ENCODE measurements at places on chromosomes 2 and 18.

DNA sequence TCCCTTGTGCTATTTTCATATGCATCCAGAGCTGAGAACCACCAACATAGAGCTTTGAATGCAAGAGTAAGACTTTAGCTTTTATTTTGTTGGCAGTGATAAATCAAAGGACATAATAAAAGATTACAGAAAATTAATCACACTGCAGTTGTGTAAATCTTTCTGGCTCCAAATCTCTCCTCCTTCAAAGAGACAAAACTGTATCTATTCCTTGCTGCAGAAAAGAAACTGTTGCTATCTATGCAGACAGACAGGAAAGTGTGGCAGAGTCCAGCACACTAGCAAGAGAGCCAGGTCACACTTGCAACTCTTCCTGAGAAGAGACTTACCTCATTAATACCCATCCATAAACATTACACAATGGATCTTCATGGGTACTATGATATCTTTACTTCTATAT is 57.5 kb downstream of the DTNB start:
- no peak for DNase-seq

DNA sequence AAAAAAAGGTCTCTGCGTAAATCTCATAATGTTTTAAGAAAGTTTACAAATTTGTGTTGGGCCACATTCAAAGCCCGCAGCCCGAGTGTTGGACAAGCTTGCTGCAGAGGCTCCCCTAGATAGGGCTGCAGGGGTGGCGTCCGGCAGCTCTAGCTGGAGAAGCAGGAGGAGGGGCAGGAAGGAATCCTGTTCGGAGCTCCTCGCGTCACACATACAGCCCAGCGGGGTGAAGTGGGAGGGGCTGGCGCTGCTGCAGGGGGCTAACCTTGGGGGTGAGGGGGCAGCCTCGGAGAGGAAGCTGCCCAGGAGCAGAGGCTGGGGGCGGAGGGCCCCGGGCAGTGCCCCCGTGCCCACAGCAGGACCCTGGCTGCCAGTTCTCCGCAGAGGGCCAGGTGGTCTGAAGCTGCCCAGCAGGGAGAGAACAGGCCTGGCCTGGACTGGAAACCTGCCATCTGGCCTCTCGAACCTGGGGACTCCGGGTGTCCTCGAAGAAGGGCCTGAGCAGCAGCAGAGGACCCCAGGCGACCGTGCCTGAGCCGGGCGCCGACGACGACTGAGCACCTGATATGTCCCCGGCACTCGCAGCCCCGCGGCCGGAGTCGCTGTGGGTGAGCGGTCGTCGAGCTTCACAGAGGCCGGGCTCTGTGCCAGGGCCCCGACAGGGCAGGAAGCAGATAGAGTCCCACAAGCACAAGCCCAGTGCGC is 2.6 kb upstream of the GPR35 start:
- no peak for DNase-seq

DNA sequence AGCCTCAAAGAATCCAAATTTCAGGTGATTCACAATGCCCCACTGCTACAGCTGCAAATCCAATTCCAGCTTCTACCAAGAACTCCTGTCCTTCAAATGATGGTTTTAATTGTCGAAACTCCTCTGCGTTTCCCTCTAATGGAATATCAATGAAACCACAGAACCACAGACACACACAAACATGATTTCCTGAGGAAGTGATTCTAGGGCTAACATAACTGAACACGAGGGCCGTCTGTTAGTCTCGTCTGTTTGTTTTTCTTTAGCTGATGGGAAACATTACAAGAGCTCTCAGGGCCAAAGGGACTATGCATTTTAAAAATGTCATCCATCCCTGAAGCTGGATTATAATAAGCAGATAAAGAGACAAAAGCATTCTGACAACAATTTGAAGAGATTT is 59.4 kb downstream of the RNF152 start:
- DNase-seq = no peak

DNA sequence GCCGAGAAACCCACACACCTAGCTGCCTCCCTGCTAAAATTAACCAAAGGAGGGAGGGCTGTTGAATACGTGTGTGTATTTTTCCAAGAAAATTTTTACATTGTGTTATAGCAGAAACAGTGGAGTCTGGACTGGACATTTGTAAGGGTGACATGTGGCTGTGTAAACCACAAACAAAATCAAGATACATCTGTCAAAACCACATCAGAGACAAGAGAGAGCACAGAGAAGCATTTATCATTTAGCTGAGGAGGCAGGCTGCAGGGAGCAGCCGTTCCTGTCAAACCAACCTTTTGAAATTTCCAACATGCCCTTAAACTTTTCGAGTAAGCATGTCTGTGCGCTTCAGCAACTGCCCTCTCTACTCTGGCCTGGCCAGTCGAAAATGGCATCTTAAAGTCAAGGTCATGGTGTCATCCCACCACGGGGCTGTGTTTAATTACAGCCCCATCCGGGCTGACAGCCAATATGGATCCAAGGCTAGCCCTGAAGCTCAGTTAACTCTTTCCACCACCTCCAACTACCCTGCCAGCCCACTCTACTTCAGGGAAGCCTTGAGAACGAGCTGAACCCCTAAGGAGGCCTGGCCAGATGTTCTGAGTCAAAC is 8.4 kb downstream of the BCL11A start:
- DNase-seq = no peak

DNA sequence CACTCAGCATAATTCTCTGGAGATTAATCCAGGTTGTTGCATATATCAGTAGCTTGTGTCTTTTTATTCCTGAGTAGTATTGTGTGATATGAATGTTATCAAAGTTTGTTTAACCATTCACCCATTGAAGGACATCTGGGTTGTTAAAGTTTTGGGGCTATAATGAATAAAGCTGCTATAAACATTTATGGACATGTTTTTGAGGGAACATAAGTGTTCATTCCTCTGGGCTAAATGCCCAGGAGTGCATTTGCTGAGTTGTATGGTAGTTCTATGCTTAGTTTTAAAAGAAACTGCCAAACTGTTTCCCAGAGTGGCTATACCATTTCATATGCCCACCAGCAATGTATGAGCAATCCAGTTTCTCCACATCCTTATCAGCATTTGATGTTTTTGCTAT is 21.8 kb upstream of the KCNJ13 start:
- no peak for DNase-seq

Measured in effector memory CD8-positive, alpha-beta T cell (primary cell).